Neural crest cell (in vitro differentiated cells): ENCODE measurements at places on chromosomes 12 and 14. TPM values are rescaled to one million over a fixed set of nuclear protein-coding genes. Genes with fewer than 3 reads are reported as not detected.

The PLEKHD1 gene
- total RNA-seq, result 0.14 TPM in 1 of 2 replicates, not detected in the other

The PLEKHG7 gene
- not detected in 2 replicates for total RNA-seq

The TTC6 gene
- 0.40 TPM in 1 of 2 replicates, not detected in the other for total RNA-seq

The FOXM1 gene
- total RNA-seq, result 147 and 149 TPM in 2 replicates

The RBP5 gene
- total RNA-seq, result 0.65 and 1.0 TPM in 2 replicates

The KRT75 gene
- total RNA-seq, result not detected in 2 replicates

The KRT4 gene
- not detected in 2 replicates for total RNA-seq

The LIN52 gene
- total RNA-seq, result 22.3 and 22.4 TPM in 2 replicates

The KCNH5 gene
- 0.44 and 0.48 TPM in 2 replicates for total RNA-seq

The GPRC5A gene
- total RNA-seq, result 0.11 TPM in 1 of 2 replicates, not detected in the other

The KRT79 gene
- total RNA-seq, result not detected in 2 replicates

The SLC10A1 gene
- total RNA-seq, result not detected in 2 replicates

The PKP2 gene
- total RNA-seq, result 3.6 TPM in 2 replicates

The LMNTD1 gene
- total RNA-seq, result not detected in 2 replicates

The LRCOL1 gene
- 0.93 and 1.7 TPM in 2 replicates for total RNA-seq

The RBM25 gene
- 117 and 119 TPM in 2 replicates for total RNA-seq

The RAD9B gene
- 0.23 and 0.50 TPM in 2 replicates for total RNA-seq

The KRT7 gene
- not detected in 2 replicates for total RNA-seq

The GLIPR1L2 gene
- 0.40 and 0.98 TPM in 2 replicates for total RNA-seq

The B4GALNT3 gene
- total RNA-seq, result 2.6 and 3.1 TPM in 2 replicates

The FAM186B gene
- 0.28 TPM in 1 of 2 replicates, not detected in the other for total RNA-seq

The ANO4 gene
- 0.23 and 0.61 TPM in 2 replicates for total RNA-seq

The GPRC5D gene
- total RNA-seq, result not detected in 2 replicates

The PTPRB gene
- total RNA-seq, result 0.59 and 0.93 TPM in 2 replicates

The REM2 gene
- total RNA-seq, result 3.0 and 3.6 TPM in 2 replicates

The C12orf50 gene
- total RNA-seq, result 0.30 and 0.37 TPM in 2 replicates

The NUP107 gene
- total RNA-seq, result 128 and 136 TPM in 2 replicates

The EPYC gene
- not detected in 2 replicates for total RNA-seq

The AHNAK2 gene
- total RNA-seq, result 1.4 TPM in 2 replicates

The ALKBH2 gene
- total RNA-seq, result 33.1 and 36.2 TPM in 2 replicates
